ENCODE measurements at places on chromosomes 3 and 15.
A peak's percentile ranks its signal among the peaks of the same experiment; 100 is the strongest.

- DNase-seq = no peak
These were observed 188.1 kb downstream of the CHST2 start for GRCh38 chr3:143307613-143308183.

DNA sequence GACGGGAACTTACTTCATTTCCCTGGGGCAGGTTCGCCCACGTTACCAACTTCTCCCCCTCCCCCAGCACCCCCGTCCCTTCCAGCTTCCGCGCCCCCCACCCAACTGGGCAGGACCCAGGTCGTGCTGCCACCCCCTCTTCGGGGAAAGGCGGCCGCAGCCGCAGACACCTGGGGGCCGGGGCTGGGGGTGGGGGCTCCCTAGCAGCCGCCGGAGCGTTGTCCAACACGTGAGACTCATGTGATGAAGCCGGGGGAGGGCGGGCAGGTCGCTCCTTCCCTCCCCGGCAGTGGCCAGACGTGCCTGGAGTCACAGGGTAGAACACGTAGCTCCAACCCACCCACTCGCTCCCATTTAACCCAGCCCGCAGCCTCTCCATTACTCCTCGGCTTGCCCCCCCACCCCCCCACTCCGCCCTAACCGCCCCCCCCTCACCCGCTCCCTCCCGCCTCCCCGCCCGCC, 240 bp upstream of the BHLHE40 start:
- peak; percentile 97 for DNase-seq

DNA sequence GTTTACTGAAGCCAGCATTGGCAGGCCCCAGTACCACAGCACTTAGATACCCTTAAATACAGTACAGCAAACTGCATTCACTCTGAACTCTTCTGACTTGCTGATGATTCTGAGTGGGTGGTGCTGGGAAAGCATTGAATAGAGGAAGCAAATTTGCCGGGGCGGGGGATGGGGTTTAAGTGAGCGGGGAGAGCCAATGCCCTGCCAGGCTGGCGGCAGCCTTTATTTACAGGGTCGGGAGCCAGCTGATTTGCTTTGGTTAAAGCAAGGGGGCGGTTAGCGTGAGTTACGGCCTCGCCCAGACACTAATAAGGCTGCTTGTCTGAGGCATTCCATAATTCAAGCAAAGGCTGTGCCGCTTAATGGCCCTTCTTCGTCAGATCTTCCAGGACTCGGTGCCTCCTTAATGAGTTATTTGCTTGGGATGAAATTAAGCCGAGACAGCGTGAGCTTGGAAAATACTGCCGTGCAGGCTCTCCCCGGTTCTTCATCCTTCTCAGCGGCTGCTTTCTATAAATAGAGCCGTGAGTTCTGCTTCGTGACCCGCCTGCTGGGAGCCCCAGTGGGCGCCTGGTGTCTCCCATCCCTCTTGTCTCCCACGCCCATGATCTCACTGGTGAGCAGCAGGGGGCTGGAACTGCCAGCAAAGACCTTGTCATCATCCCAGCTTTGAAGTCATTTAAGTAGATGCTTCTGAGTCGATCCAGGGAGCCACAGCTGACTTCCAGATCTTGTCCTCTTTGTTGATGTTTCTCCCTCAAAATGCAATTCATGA, 25.8 kb downstream of the SPSB4 start:
- peak; percentile 67 for DNase-seq

DNA sequence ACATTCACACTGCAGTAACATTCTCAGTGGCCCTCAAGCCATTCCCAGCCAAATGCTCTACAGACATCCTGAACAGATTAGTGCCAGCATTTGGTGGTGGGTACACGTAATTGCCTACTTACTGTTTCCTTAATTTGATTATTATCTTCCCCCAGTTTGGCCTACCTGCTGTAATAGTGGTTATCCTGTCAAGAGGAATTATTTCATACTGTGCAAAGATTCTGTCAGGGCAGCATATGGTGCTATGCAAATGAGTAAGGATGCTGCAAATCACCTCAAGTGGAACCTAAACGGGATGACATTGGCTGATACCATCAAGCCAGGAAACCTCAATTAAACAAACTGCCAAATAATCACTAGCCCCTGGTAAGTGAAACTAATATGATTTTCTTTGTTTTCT, 88.7 kb downstream of the SEMA6D start:
- no peak for DNase-seq

GRCh38 chr3:177523067-177523675, 325.9 kb upstream of the TBL1XR1 start:
- no peak for DNase-seq

- no peak for DNase-seq
These were observed 3.8 kb upstream of the TMOD3 start for GRCh38 chr15:51825698-51826097.

GRCh38 chr3:152256851-152257562, 11.7 kb upstream of the MBNL1 start:
- DNase-seq = no peak

DNA sequence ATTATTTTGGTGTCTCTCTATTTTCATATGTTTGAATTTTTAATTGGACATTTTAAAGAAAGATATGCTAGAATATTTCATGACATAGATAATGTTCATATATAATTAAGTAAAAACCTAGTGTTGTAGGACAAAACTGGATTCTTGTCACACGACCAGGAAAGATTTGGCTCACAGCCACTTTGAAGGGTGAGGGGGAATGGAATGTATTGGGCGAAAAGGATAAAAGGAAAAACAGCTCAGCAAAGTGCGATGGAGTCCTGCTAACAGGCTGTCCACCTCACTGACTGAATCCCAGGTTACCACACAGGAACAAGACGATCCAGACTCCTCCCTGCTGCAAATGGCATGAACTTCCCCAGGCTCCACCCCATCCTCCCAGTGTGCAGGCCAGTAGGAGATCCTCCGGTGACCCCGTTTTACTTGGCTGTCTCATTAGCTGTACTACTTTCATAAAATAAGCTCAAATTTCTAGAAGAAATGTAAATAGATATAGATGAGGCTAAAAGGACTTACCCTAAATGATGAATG, 186.2 kb downstream of the CD47 start:
- no peak for DNase-seq

DNA sequence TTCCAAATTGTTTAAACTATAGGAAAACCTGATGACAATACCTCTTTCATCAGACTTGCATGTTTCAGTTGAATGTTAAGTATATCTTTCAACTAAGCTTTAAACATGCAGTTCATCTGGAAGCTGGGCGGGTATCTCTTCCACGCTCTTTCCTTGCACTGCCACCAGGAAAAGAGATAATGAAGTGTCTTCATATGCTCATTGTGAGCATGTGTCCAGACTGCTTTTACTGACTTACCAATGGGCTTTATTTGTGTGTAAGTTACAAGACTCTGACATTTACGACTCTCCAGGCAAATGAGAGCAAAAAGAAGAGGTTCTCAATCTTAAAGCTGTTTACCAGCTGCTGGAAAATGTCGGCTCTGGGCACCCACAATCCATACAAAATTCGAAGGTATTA, 52.8 kb downstream of the TMEM212 start:
- DNase-seq = no peak

- no peak for DNase-seq
These were observed 10.8 kb downstream of the PRICKLE2 start for GRCh38 chr3:64214381-64215018.

DNA sequence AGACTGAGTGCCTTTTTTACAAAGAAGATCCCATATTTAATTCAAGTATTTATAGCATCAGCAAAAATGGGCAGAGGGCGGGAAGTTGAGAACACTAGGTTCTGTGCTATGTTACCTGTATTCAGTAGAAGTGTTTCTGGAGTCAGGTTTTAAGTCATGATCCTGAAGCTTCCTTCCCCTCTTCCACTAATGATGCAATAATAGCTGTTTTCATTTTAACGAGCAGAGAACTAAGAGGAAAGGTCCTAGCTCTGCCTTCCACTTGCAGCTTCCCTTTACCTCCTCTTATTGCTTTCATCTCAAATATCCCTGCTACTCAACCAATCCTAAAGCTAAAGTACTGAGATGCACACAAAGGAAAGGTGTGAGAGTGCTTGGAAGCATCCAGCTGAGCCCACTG, 16.9 kb upstream of the TMOD3 start:
- DNase-seq = no peak

- no peak for DNase-seq
These were observed 729.7 kb downstream of the ROBO1 start for GRCh38 chr3:79038057-79038456.

- DNase-seq = no peak
These were observed 222.7 kb downstream of the EFHB start for GRCh38 chr3:19711160-19711782.

- DNase-seq = no peak
These were observed 109.3 kb downstream of the SHQ1 start for GRCh38 chr3:72738752-72739530.

DNA sequence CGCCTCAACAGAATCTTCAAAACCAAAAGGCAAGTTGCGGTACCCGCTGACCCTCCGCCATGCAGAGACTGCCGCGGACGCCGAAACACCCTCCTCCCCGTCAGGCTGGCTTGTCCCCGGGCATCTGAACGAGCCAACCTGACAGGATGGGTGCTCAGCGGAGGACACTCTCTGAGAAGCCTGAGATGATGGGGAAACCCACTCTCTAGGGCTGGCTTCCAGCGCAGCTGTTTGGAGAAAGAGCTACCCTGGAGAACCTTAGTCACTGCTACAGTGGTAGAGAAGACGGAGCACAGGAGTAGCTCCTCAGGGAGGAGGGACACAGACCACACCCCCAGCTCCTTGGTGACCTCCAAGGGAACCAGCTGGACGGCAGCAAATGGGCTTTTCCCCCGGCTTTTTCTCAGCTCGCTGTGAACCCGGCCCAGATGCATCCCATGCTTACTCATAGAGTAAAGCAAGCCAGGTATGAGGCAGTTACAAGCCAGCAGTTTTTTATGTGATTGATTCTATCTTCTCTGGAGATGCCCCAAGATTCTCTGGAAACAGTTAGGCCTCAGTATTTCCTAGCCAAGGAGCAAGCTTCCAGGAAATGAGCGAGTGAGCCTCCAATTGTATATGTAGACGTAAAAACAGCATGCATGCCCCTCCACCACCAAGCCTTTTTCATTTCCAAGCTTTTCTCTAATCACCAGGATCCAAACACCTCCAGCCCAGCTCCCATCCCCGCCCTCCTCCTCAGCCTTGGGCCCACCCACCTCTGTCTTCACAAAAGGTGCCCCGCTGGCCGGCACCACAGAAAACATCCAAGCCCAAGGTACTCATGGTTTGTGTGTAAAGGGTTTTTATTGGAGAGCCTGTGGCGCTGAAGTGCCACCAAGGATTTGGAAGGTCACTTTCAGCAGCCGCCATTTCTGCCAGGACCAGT, 38.7 kb downstream of the FAM174B start:
- DNase-seq = no peak

DNA sequence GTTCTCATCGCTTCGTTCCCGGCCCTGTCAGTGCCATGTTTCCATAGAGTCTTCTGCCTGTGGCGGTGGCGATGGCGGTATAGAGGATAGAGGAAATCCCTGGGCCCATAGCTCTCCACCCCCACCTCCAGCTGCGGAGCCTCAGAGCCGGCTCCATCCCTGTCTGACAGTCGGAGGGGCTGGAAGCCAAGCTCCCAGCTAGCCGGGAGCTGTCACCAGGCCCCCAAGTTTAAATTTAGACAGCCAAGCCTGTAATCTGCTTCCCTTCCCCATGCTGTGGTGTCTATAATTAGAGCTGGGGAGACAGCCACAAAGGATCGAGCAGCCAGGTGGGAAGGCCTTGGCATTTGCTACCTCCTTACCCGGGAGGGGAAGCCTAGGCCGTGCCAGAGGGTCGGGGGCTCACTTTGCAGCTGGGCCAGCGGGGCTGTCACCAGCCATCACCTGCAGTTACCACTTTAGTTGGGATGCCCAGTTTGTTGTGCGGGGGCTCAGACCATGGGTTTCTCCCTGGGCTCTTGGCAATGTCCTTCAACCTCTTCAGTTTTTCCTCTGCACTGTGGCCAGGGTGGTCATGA, 56.3 kb upstream of the SEC13 start:
- no peak for DNase-seq

- no peak for DNase-seq
These were observed 34.2 kb downstream of the ALS2CL start for GRCh38 chr3:46659285-46659684.

GRCh38 chr3:187753516-187753915, 8.2 kb upstream of the BCL6 start:
- no peak for DNase-seq

DNA sequence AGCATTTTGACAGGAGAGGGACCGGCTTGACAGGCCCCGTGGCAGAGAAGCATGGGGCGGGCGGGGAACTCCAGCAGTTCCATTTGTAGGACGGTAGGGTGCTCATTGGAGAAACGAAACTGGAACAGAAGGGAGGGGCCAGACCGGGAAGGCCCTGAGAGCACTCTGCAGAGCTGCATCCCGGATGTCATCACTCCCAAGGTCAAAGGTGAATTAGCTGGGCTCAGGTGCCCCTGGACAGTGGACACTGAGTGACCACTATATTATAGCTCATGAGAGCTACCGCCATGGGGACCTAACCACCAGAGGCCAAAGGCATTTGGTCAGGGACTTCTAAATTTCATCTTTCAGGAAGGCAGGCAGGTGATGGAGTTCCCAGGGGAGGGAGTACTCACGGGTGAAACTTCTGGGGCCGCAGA, 7.3 kb downstream of the CSRNP1 start:
- peak; percentile 79 for DNase-seq

DNA sequence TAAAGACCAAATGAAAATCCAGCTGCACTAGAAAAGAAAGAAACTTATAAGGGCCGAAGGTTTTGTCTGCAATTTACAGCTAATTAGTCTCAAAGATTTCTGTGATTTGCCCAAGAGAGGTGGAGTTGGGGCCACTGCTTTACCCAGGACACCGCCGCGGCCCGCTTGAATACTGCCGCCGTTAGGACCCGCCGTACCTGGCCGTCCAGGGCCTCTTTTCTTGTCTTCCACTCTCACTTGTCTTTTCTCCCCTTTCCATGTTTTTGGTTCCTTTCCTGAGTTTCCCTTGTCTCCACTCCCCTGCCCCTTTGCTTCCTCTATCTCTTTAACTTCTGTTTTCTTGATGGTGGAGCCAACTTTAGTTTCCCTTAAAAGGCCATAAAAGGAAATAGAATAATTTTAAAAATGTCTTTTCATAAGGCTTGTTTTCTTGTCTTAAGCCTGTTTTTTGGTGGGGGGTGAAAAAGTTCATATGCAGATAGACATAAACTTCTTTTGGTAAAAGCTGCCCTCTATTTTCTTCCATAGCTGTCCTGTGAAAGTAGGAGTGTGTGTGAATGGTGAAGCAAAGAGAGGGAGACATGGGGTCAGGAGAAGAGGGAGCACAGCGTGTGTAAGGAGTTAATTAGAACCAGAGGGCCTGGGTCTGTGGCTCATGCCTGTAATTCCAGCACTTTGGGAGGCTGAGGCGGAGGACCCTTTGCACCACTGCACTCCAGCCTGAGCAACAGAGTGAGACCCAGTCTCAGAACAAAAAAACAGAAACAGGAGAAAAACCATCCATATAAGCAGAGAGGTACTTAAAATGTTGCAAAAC, 16.0 kb upstream of the CCNL1 start:
- DNase-seq = no peak
